ENCODE measurements at places on chromosomes 3 and 15.

- no peak for DNase-seq
Observed at GRCh38 chr3:15284121-15284889, 48.1 kb downstream of the SH3BP5 start.

DNA sequence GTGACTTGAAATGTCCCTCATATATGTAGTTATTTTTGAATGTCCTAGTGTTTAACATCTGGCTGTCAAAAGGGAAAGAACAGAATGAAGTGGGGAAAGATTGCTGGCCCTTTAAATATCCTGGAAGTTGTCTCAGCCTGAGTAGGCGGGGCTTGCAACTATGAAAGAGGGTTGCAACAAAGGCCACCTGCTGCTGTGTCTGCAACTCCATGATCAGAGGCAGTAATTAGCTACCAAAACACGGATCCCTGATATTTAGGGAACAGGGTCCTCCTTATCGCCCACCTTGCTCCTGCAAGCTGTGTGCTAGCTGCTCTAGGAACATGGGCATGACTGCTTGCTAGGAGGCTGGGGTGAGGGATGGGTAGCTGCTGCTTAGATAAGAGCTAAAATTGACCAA is 100.2 kb upstream of the CFAP20DC start:
- DNase-seq: no peak

GRCh38 chr3:191424881-191425280 is 36.1 kb upstream of the PYDC2 start:
- DNase-seq: no peak

- DNase-seq: no peak
Observed at GRCh38 chr3:87541723-87542122, 265.3 kb upstream of the POU1F1 start.

- no peak for DNase-seq
Observed at GRCh38 chr3:126023390-126023789, 54.4 kb downstream of the ROPN1B start.

GRCh38 chr3:124140746-124141145 is 148.8 kb upstream of the ROPN1 start:
- no peak for DNase-seq

- DNase-seq: no peak
Observed at GRCh38 chr15:58409861-58410260, 21.9 kb upstream of the LIPC start.

GRCh38 chr3:162938083-162938482 is 1441.5 kb downstream of the OTOL1 start:
- DNase-seq: no peak

GRCh38 chr3:194937144-194937543 is 251.5 kb downstream of the FAM43A start:
- DNase-seq: no peak

DNA sequence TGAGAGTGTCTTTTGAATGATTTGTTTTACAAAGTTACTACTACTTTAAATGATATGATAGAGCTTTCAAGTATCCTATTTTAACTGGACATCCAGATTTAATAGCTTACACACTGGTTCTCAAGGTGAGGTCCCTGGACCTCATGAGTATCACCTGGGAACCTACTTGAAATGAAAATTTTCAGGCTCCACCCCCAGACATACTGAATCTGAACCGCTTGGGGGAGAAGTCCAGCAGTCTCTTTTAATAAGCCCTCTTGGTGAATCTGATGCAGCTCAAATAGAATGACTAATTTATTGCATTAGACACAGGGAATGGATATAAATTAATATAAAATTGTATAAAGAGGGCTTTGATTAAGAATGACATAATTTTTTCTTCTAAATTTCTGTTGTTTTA is 29.4 kb upstream of the SLITRK3 start:
- DNase-seq: no peak

Data from stimulated activated CD4-positive, alpha-beta T cell treated with anti-CD3 and anti-CD28 coated beads, TNF-alpha, amount 100 ng/mL, for 1 hour (primary cell).